ENCODE measurements at places on chromosomes 2 and 18.
A peak's percentile ranks its signal among the peaks of the same experiment; 100 is the strongest.

DNA sequence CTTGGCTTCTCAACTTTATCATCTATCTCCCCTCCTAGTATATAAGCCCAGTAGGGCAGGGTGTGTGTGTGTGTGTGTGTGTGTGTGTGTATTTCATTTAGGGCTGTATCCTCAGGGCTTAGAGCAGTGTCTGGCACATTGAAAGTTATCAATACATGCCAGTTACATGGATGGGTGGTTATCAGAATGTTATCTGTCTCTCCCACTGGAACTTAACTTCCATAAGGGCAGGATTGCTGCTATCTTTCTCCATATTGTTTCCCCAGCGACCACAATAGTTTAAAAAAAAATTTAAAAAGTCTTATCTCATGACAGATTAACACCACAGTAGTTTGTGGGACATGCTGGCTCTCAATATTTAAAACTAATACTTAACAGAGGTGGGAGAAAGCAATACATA is 488.9 kb downstream of the PLCL1 start:
- DNase-seq = no peak

DNA sequence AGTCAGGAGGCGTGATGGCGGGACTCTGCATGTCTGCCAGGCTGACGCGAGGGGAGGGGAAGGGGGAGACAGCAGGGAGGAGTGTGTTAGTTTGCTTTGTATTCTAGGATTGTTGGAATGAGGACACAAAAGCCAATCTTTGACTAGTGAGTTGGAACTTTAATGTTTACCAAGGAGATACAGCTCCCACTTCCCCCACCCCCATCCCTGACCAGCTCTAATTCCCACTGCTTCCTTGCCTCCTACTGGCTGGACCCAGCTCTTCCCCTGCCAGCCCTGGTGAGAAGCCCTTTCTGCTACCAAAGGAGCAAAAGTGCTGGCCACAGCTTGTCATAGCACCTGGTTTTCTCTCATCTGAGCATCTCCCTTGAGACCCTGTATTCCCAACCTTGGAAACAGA is 84.5 kb downstream of the CELF4 start:
- DNase-seq = no peak

DNA sequence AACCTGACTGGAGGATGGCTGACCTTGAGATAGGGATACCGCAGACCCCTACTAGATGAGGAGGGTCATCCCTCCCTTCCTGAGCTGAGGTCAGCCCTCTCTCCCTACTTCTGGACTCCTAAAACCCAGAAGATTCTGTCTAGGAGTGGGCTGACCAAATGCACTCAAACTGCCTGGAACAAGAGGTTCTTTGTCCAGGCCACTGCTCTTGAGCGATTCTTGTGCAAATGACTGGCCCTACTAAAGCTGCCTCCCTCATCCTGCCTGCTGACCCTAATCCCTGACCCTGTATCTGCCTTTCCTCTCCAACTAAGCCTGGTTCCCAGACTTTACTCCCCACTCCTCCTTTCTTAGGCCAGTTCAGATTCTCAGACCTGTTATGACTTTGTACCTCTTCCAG is 56.2 kb downstream of the EFR3B start:
- DNase-seq = no peak

DNA sequence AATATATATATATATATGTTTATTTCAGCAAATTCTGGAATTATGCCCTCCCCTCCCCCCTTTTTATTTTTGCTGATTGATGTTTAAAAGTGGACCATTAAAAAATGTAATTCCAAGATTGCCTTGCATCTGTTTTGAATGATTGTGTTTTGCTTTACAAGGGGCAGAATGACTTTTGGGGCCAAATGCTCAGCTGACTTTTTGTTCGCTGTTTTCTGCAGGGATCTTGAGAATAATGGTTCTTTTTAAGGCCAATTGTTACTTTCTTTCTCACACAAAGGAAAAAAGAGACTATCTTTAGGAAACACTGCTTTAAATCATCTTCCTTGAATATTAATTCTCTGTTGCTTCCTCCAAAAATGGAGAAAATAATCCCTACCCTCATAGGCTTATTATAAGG is 95.9 kb downstream of the FMNL2 start:
- DNase-seq = no peak

- no peak for DNase-seq
These were observed 209.3 kb upstream of the SALL3 start for GRCh38 chr18:78770139-78770822.

GRCh38 chr2:71008342-71008741 is 13.7 kb upstream of the TEX261 start:
- DNase-seq = no peak

GRCh38 chr2:148965623-148966437 is 72.7 kb upstream of the LYPD6B start:
- no peak for DNase-seq

GRCh38 chr2:64945973-64946768 is 43.0 kb upstream of the SLC1A4 start:
- DNase-seq = no peak

DNA sequence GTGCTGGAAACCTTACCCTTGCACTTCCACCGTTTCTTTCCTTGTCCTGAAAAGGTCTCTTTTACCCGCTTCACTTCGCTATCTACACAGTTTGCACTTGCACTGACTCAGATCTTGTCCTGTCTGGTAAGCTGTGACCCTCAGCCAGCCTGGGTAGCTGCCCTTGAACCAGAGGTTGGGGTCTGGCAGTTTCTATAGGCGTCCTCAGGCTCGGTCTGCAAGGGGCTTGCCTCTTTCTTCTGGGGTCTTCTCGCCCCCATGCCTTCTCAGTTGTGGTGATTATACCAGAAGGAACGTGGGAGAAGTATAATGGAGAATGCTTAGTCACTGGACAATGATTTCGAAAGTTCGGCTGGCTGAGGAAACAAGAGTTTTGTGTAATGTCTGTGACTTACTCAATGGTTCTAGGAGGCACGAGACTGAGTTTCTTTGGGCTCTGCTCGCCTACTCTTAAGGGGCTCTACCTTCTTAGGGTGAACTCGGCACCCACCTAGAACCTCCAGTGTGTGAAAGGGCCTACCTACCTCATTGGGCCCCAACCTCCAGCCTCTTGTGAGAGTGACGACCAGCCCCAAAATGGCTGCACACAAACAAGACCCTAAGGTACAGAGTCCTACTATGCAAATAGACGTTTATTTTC is 6.9 kb upstream of the STAT1 start:
- DNase-seq = peak; percentile 71

DNA sequence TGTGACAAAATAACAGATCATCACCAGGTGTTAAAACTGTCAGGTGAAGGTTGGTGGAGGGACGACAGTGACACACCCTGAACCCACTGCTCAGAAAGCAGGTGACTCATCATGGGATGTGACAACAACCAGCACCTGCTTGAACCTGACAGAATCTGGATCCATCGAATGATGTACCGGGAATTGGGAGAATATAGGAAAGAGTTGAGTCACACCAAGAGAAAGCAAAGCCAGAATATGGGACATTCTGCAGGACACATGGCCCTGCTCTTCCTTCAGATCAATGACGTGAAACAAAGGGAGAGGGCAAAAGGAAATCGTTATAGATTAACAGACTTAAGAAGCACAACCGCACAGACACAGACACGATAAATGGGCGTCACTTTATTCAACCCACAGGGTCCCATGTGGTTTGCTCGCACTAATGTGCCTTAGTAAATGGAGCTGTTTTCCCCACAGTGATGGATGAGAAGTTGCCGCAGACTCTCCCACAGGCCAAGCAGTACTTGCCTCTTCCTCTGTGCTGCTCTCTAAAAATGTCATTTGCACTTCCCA is 100.1 kb downstream of the CRACDL start:
- DNase-seq = no peak

DNA sequence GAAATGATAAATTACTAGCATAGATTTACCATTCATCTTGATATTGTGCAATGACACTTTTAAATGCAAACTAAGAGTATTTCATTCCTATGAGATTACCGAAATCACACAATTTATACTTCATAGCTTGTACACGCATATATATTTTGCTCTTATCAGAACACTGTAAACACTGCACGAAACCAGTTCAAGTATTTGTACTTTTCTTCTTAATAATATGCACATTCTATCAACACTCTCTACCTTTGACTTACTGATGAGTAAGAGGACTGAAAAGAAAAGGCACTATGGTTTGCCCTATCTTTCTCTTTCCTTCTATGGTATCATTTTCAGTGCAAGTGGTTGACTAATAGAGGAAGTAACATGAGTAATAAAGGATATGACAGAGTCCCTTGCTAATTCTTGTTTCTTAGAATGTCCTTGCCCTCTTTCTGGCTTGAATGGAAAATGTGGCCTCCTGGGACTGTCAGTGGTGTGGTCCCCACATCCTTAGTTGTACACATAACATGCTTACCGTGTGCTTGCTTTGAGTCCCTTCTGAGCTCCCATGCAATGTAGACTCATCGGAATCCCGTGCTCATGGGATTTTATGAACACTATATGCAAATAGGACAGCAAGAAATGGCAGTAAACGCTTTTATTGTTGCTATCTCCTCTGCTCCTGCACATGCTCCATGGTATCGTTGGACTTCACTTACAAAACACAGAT is 363.5 kb upstream of the TNP1 start:
- DNase-seq = no peak

GRCh38 chr2:126963390-126963789 is 64.7 kb downstream of the TEX51 start:
- DNase-seq = no peak

- peak; percentile 10 for DNase-seq
These were observed 787 bp upstream of the TBR1 start for GRCh38 chr2:161415034-161415986.
